ENCODE measurements at places on chromosomes 4 and X.

GRCh38 chr4:73376976-73377375 is 27.1 kb upstream of the ALB start:
- no peak for DNase-seq

DNA sequence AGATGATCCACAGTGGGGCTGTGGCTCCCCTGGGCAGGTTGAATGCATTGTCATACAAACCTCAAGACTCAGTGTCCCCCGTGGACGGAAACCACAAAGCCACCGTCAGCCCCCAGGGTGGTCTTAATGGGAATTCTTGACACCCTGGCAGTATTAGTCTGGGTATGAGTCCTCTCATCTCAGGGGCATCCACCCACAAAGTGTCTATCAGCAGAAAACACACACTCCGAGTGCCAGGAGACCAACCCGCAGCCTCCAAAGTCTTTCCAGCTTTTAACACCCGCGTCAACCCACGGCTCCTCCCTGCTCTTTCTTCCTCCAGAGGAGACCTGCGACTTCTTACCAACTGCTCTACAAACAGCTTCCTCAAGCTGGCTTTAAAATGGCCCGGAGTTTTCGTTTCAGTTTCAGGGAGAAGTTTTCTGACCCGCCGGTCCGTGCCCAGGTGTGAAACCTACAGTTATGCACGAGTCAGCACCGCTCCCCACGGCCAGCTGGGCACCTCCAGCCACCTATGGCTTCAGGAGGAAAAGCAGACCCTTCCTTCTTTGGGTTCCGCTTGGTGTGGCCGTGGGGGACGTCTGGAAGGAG is 14.4 kb upstream of the ASMTL start:
- DNase-seq: no peak

GRCh38 chrX:45745479-45745878 is 544.8 kb upstream of the DIPK2B start:
- no peak for DNase-seq

- no peak for DNase-seq
Observed at GRCh38 chr4:67087897-67088296, 457.4 kb downstream of the CENPC start.

- DNase-seq: no peak
Observed at GRCh38 chr4:139718833-139719232, 53.2 kb downstream of the MGST2 start.

DNA sequence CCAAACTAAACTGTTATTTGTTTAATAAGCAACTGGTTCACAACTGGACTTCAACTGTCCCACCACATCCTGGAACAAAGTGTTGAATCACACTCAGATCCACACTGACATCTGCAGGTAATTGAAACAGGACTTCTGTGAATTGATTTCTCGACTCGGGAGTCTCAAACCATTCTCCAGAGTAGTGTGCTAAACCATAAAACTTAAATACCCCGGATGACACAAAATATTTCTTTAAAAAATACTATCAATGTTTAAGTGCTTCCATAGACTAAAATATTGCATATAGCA is 95.4 kb upstream of the PLAC1 start:
- no peak for DNase-seq

- no peak for DNase-seq
Observed at GRCh38 chrX:96449896-96450295, 234.7 kb upstream of the DIAPH2 start.

Data from urinary bladder (tissue), 4 donors.